ENCODE measurements at places on chromosomes 6 and 20.

DNA sequence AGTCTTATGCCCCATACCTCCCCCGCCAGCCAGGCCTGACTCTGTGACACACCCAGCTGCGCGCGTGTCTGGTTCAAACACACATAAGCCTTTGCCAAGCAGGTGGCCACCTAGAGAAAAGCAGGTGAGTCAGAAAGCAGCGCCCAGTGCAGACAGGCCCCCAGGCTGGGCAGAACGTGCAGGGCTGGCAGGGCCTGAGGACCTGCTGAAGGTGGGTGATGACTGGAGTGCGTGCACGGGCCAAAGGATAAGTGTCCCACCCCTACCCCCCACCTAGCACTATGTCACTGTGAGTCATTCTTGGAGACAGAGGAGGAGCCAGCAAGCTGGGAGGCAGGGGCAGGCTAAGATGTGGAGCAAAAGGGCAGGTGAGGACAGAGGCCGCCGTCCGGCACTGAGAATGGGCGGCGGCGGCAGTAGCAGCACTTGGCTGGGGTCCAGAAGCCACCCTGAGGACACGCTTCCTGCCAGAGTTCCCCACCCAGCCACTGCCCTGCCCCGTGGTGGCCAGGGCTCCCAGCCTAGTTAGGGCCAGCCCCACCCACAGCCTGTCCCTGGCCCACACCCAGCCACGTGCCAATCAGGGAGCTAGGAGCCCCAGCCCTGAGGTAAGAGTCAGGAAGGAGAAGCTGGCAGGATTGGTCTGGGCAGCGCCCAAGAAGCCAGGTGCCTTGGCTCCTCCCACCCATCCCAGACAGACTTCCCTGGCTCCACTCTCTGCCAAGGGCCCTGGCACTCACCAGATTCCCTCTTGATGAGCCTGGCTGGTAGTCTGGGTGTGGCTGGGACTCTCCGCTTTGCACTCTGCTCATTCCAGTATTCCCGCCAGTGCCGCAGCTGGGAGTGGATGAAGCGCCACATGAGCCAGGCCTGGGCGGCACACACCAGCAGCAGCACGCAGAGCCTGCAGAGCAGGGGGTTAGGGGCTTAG, 72.7 kb downstream of the TRAM2 start:
- no peak for DNase-seq

GRCh38 chr20:637559-637958, 15.4 kb downstream of the SRXN1 start:
- DNase-seq = no peak

DNA sequence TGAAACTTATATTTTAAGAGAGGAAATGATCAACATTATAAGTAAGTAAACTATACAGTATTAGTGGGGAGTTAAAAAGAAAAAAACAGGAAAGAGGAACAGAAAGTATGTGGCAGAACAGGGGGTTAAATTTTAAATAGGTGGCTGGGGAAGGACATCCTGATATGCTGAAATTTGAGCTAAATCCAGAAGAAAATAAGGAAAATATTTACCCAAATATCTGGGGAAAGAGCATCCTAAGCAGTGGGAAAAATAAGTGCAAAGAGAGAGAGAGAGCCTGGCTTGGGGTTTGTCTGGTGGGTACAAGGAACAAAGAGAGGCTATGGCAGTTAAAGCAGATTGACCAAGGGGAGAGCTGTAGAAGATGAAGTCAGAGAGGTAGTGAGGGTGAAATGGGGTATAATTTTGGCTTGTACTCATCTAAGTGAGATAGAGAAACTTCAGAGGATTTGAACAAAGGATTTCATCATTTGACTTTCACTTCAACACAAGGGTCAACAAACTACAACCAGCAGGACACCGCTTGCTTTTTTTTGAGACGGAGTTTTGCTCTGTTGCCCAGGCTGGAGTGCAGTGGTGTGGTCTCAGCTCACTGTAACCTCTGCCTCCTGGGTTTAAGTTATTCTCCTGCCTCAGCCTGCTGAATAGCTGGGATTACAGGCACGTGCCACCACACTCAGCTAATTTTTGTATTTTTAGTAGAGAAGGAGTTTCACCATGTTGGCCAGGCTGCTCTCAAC, 328.4 kb upstream of the CNR1 start:
- no peak for DNase-seq

DNA sequence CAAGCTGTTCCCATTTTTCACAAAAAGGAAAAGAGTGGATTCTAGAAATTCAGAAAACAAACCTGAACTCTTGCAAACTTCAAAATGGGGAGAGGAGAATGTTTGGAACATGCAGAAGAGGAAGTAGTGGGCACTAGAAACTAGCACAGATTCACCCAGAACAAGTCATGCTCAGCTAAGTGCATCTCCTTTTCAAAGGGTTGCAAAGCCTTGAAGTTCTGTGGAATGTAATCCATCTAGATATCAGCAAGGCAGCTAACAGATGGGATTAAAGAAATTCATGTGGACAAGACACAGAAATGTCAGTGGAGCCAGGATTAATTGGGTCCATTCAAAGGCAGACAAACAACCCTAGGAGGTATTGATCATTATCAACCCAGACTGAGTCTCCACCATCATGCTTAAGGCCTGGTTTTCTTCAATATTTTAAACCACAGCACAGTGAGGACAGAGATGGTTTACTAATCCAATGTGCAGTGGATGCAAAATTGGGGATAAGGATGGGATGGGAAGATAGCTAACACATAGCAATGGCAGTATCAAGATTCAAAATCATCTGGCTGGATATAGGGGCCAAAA, 31.3 kb downstream of the KCNK5 start:
- DNase-seq = peak; percentile 80

GRCh38 chr6:163710532-163711470, 296.3 kb downstream of the QKI start:
- peak; percentile 27 for DNase-seq

DNA sequence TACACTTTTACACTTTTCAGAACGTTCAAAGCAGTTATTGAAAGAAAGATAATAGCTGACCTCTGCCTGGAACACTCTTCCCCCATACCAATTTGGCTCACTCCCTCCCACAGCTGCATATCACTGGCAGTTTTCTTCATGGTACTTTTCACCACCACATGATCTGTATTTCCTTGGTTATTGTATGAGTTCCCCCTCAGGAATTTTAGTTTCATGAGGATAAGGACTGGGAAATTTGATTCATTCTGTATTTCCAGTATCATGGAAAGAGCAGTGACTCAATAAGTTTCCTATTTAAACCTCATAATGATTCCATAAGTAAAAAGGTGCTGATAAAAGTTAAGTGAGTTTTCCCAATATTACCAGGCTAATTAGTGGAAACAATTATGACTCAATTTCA, 16.0 kb downstream of the HTR1B start:
- DNase-seq = no peak

- no peak for DNase-seq
Measured at GRCh38 chr6:2132416-2132815, 113.0 kb downstream of the GMDS start.

- DNase-seq = peak; percentile 67
Measured at GRCh38 chr20:44215125-44215524, 4.6 kb upstream of the OSER1 start.
